Adrenal gland (tissue), 19 donors: ENCODE measurements at places on chromosomes 3 and 15. TPM values are rescaled to one million over a fixed set of nuclear protein-coding genes. Genes with fewer than 3 reads are reported as not detected.

- no peak for DNase-seq
Observed at GRCh38 chr3:26967501-26967900, 344.9 kb downstream of the LRRC3B start.

The SYNM gene
- 42.5 TPM for total RNA-seq

GRCh38 chr3:162269636-162270458, 773.2 kb downstream of the OTOL1 start:
- no peak for DNase-seq

The TYRO3 gene
- 13.5 TPM for total RNA-seq

- no peak for DNase-seq
Observed at GRCh38 chr15:96891046-96891445, 560.5 kb downstream of the NR2F2 start.

The CISH gene
- total RNA-seq = 2.3 TPM

The ITIH4 gene
- 18.2 TPM for total RNA-seq

DNA sequence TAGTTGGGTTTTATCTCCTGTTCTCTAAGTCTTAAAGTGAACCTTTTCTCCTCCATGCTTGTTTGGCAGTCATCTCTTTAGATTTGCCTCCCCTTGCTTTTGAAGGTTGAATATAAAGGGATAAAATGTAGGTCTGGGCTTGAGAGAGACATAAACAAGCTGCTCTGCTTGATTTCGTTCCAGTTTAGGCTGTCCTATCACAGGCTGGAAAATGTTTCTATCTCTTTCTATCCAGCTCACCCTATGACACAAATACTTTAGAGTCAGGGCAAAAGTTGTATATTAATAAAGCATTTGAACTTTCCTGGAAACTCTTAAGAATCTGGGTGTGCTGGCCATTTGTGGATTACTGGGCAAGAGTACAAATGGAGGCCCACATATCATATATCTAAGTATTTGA, 29.5 kb upstream of the ZBBX start:
- DNase-seq = no peak
